ENCODE measurements at places on chromosomes 1 and 21.

- DNase-seq, result no peak
Observed at GRCh38 chr1:178119628-178120027, 25.7 kb downstream of the RASAL2 start.

DNA sequence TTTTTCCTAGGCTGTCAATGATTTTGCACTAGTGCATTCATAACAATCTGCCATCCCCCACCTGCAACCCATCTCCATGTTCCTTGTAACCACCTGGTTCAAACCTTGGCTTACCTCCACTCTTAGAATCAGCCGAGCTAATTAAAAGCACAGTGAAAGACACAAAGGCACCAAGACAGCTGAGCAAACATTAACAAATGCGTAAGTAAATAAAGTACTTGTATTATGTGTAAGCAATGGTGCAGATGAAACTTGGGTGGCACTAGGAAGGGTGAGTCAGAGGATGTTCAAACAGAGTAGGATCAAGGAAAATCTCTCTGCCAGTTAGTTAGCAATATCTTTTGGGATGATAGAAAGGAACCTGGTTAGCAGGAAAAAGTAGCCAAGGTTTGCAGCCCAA, 5.1 kb upstream of the FOXJ3 start:
- DNase-seq, result no peak

DNA sequence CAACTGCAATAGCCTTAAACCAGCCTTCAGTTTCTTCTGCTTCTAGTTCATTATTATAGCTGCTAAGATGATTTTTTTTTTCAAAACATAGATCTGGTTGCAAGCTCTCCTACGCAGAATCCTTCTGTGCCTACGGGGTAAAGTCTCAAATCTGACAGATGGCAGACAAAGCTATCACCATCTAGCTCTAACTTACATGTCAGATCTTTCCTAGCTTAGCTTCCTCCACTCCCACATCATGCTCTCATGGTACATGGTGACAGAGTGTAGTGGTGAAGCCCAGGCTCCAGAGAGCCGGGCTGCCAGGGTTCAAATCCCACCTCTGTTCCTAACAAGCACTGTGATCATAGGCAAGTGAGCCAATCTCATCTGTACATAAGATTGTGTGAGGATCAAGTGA, 24.2 kb upstream of the GUCA2B start:
- DNase-seq, result no peak

DNA sequence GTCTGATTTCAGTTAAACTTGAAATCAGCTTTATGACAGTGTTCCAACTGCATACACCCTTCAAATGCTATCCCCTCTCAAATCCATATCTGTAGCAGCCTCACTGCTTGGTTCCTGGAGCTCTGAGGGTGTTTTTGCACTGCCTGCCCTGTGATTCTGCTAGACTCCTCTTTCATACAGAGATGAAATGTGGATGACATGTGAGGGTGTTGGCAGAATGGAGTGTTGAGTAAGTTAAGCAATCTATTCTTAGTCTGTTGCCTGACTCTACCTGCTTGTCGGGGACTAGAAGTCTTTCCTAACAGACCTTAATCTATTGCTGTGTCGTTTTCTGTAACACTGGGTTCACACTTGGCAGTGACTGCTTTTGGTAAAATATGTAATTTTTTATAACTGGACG, 9.8 kb downstream of the IGSF5 start:
- DNase-seq, result no peak

DNA sequence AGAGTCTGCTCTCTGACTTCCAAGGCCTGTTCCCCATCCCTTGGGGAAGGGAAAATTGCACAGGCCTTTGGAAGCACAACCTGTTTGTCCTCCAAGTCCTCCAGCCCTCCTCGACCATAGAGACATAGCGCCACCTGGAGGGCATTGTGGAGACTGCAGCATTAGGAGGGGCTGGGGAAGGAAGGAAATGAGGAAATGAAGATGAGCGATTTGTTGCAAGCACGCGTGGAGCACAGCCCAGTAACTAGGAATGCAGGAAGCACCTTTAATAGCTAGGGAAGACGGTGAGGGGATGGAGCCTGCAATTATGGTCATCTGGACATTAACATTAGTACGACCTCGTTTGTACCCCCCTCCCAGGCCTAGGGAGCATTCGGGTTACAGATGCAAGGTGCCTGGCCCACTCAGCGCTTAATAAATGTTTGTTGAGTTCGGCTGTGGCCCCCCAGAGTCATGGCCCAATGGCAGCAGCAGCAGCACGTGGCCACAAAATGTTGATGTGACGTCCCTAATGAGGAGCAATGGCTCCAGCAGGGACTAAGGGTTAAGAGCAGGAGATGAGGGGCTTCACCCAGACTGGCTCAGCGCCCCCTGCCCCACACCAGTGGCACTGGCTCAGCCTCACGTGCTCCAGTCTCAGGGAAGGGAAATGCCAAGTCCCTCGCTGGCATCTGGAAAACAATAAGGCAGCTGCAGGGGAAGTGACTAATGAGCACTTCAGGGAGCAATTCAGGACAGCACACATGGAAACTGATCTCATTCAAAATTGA, 8.0 kb upstream of the CAMK2N1 start:
- DNase-seq, result peak; percentile 81

GRCh38 chr1:62229932-62230331, 35.3 kb downstream of the L1TD1 start:
- no peak for DNase-seq

- DNase-seq, result no peak
Observed at GRCh38 chr1:181317261-181317930, 165.9 kb upstream of the CACNA1E start.

DNA sequence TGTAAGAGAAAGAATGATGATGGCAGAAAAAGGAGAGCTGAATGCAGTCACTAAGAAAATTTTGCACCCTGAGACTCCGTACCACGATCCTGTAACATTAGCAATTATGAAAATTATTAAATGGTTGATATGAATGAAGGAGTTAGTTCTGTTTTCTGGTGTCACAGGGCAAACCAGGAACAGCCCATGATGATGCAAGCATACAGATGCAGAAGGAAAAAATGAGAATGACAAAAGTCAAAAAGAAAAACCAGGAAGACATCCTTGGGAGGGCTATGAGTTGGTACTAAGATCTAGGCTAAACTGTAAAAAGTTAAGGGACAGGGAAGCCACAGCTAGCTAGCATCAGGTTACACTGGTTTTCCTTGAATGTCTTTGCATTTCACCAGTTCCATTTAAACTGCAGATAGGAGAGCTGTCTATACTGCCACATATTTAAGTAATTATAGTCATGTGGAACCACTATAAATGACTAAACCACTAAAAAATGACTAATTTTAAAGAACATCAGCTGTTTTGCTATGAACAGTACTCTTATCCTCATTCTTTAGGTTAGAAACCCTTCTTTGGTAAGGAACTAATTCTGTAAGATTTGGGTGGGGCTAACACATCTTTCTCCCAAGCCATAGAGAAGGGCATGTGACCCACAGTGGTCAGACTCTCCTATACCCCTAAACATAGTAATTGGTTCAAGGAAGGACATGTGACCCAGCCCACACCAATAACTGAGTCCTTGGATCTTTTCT, 11.4 kb downstream of the DOCK7 start:
- no peak for DNase-seq

DNA sequence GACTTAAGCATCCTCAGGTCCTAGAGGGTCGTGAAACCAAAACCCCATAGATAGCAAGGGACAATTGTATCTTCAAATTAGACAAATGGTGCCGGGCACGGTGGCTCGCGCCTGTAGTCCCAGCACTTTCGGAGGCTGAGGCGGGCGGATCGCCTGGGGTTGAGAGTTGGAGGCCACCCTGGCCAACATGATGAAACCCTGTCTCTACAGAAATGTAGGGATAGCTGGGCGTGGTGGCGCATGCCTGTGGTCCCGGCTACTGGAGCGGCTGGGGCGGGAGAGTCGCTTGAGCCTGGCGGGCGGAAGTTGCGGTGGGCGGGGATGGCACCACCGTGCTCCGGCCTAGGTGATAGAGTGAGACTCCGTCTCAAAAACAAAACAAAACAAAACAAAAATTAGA, 780.6 kb downstream of the BRINP3 start:
- no peak for DNase-seq

DNA sequence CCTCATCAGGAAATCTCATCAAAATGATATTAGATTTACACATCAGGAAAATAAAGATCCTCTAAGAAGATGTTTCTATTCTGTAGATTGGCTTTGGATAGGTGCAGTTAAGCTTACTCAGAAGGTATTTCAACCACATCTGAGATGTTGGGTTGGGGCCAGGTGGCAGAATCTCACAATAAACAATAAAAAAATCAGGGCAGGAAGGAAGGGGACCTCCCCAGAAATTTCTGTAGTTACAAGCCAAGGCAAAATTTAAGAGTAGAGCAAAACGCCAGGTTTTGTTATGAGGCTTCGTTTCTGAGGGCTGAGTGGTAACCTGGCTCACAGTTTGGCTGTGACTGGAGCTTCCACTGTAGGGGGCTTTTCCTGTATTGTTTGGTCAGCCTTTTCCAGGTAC, 84.8 kb downstream of the HUNK start:
- DNase-seq, result no peak

- DNase-seq, result no peak
Observed at GRCh38 chr1:215471463-215471862, 95.6 kb upstream of the KCTD3 start.

DNA sequence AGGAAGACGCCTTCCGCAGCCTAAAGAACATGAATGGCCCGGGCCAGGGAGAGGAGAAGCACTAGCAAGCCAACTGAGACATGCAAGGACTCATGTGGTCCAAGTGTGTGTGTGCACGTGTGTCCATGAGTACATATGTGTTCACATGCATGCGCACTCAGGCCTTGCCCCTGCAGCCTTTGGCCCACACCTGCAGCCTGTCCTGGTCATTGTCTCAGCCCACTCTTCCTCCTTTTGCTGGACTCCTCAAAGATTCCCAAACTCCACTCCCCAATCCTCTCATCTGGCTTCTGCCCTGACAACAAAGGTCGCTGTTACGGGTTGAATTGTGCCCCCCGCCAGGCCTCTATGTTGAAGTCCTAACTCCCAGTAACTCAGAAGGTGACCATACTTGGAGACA, 21.9 kb downstream of the CDCA8 start:
- no peak for DNase-seq

DNA sequence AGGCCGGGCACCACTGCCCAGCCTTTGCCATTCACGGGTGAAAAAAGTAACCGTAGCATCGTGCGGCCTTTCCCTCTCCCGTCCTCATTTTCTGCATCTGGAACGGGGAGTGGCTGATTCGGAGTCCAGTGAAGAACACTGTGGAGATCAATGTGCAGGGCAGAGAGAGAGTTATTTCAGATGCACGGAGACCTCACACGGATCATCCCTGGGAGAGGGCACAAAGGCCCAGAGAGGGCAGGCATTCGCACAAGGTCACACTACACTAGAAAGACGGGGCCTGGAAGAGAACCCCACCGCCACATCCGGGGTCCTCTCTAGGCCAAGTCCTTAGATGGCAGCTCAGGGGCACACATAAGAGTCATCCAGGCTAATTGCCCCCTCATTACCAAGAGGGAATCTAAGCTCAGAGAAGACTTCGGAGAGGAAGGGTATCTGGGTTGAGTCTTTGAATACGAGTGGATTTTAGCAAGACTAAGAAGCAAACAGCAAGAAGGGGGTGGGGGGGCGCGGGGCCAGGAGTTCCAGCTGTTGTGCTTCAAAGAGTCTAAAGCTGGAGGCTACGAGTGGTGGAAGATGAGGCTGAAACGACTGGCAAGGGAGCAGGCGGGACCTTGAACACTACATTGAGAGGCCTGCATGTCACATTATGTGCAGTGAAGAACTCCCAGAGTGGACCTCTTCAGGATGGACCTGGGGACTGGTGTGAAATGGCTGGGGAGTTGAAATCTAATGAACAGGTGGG, 857 bp downstream of the GPX7 start:
- DNase-seq, result no peak

DNA sequence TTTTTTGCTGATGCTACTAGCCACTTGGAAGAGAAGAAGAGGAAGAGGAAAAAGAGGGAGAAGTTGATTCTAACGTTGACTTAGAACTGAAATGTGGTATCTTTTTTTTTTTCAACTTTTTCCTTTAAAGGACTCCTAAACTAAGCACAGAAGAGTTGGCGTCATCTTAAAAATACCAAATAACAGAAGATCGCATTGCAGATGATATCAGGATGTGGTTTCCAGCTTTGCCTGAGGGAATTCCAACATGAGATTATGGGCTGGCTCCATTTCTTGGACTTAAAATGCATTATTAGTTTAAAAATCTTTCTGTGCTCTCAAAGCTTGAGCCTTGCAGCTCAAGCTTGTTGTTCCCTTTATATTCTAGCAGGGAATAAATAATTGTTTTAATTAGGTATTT, 29.8 kb downstream of the WDR3 start:
- DNase-seq, result no peak

DNA sequence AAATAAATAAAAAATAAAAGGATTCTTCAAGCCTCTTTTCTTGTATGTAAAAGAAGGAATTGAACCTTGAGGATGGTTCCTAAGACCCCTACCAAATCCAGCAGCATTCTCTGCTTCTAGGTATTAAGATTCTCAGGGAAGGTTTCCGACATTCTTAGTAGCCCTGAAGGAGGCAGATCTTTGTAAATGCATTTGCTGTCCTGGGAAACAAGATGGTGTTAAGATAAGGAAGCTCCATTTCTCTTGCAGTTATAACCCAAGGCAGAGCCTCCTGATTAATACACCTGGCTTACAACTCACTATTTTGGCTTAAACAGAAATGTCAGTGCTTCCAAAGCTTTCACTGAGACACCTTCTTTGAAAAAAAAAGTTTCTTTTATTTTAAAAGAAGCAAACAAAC, 393.8 kb downstream of the DISC1 start:
- DNase-seq, result no peak

DNA sequence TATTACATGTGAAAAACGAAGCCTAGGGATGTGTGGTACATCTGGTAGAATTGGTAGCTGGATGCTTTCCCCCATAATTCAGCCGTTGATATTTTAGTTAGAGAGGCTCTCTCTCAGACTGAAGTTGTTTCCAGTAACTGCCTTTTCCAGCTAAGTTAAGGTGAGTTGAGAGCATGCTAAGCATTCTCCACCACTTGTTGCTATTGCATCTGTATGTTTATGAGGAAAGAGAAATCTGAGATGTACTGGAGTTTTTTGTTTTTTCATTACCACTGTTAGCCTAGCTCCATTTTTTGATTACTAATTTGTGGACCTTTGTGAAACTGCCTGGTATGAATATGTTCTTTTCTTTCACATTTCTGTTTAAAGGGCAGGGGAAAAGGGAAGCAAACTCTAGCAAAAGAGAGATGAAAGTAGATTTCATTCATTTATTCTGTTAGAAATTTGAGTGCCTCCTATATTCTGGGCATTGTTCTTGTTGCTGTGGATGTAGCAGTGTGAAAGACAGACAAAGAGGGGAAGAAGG, 189.9 kb upstream of the CACYBP start:
- no peak for DNase-seq

GRCh38 chr1:150922519-150922975, 3.6 kb upstream of the SETDB1 start:
- DNase-seq, result peak; percentile 69

- DNase-seq, result no peak
Observed at GRCh38 chr1:152481869-152482664, 28.5 kb upstream of the LCE5A start.

All from liver (tissue), 10 donors.